Activated T-helper 1 cell treated with anti-CD3 and anti-CD28 coated beads, Interleukin-12 subunit alpha, Interleukin-12 subunit beta, Interleukin-2, Interleukin-4 antibody, amounts not matched to agents 30 ng/mL and 10 ng/mL and 1 ng/mL, durations not matched to agents 14 hours and 24 hours and 36 hours (primary cell): ENCODE measurements at places on chromosomes 3 and 15. TPM values are rescaled to one million over a fixed set of nuclear protein-coding genes. Genes with fewer than 3 reads are reported as not detected.

Gene NECTIN3
- 3.5 and 4.6 TPM in 2 replicates for total RNA-seq

Gene IL5RA
- total RNA-seq: 0.12 TPM in 1 of 2 replicates, not detected in the other

Gene SENP5
- 45.3 and 50.7 TPM in 2 replicates for total RNA-seq

Gene PLCH1
- total RNA-seq: 0.10 and 0.16 TPM in 2 replicates

Gene CYP8B1
- total RNA-seq: not detected in 2 replicates
